T-helper 1 cell (primary cell): ENCODE measurements at places on chromosomes 6 and 20.

GRCh38 chr6:43488667-43489276 lies 11.4 kb downstream of the TJAP1 start:
- DNase-seq: no peak

DNA sequence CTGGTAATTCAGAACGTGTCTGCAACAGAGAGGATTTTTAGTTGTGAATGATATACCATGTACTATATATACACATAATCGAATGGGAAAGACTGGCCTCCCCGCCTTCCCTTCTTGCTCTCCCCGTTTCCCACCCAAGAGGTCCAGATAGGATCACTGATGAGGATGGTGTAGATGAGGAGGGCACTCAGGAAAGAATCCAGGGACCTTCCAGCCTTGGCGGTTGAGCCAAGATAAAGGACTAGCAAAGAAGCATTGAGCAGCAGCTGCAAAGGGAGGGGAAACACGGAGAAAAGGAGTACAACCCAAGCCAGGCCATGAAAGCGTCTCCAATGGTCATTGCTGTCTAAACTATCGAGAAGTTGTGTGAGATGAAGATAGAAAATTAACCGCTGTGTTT lies 84.0 kb upstream of the EXOC2 start:
- no peak for DNase-seq

DNA sequence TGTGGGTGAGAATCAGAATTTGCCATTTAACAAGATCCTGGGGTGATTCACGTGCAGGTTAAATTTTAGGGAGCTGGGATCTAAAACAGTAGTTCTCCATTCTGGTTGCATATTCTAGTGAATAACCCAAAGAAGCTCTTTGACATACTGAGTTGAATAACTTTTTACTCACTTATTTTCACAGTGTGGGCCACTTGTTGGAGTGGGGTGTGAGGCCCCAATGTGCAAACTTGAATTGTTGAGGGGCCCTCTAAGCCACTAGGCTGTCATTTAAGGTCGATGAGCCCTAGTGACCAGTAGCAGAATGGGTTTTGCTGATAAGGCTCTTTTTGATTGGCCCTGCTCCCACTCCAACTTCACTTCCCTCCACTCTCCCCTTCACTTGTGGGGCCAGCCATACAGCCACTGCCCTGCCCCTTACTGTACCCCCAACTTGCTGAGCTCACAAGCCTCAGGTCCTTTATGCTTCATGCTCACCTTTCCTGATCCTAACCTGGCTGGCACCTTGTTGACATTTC lies 33.6 kb upstream of the RIPOR2 start:
- no peak for DNase-seq

DNA sequence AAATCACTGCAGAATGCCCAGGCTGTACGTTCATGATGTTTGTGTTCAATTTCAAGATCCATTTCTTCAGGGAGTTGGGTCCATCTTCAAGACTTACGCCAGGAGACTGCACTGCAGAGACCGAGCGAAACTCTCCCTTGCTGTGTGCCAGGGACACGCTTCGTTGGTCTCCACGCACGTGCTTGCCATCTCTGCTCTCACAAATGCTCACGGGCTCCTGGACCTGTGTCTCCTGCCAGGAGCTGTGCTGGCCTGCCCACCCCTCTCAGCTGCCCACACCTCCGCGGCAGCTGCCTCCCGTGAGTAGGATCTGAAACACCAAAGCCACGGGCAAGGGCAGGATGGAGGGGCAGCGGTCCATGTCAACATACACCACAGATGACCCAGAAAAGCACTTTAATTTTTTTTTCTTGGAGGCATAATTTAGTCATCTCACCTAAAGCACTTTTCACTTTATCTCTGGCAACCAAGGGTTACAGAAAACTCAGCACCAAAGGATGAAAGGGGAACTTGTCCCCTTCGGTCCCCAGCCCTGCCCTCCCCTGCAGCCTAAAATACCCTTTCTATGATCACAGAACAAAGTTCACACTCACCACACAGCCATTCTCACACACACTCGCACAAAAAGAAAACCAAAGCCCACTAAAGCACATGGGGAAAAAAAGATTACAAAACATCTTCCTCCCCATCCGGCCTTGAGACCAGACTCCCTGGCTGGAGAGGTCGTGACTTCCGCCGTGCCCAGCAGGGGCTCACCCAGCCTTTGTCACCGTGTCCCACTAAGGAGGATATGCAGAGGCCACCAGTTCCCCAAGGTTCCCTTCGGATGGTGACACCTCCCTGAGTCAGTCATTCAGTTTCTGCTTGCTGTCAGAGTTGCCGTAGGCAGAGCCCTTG lies 137.9 kb downstream of the AGPAT4 start:
- no peak for DNase-seq

GRCh38 chr20:13276945-13277541 lies 56.0 kb downstream of the ISM1 start:
- DNase-seq: no peak

DNA sequence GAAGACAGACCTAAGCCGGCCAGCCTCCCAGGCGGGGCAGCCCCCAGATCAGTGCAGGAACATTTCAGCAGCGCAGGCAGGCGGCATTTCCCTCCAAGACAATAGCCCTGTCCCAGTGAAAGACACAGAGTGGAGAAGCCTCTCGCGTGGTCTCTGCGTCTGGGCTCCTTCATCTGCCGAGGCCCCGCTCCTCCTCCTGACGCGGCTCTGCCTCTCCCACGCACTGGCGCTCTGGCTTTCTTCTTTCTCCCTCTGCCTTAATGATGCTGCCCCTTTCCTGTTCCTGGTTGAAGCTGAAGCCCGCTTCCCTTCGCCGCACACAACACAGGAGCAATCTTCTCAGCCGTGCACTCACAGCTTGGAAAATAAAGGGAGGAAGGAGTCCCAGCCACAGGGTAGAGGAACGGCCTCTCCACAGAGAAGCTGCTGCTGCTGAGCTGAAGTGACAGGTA lies 347.5 kb downstream of the CDH4 start:
- no peak for DNase-seq

GRCh38 chr6:156729248-156729647 lies 47.9 kb upstream of the ARID1B start:
- DNase-seq: no peak

DNA sequence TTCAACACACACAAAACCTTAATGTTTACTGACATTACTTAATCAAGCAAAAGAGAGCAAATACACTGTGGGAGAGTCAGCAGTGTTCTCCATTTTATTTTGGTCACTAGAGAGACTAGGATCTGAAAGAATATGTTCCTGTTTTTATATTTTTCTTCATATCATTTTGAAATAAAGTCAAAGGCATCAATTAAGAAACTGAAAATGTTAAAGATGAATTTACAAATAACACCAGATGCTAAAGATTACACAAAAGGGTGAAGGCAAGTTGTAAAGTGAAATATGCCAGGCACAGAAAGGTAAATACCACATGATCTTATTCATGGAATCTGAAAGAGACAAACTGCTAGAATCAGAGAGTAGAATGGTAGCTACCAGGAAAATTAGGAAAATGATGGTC lies 60.3 kb upstream of the FABP7 start:
- DNase-seq: no peak

DNA sequence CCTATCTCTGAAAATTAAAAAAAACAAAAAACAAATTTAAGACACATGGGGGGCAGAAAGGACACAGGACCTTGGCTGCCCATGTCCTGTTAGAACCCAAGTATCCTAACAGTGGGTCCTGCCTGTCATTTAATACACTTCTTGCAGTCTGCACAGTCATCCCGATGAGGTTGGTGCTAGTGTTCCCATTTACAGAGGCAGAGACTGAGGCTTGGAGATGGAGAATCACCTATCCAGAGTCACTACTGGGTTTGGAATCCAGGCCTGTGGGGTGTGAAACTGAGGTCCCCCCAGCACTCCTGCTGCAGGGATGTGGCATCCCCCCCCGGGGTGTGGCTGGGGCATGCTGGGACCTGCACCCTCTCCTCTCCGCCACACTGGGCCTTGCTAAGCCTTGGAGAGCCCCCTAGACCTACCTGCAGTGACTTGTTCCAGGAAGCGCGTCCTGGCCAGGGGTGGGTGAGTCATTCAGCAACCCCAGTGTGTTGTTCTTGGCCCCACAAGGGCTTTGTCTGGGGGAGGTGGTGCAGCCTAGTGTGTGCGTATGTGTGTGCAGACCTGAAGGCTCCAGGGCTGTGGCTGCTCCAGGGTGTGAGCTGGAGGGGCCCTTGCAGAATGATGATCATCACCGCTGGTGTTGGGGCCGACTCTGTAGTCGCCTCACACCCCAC lies 49.7 kb downstream of the BCAS4 start:
- DNase-seq: no peak

DNA sequence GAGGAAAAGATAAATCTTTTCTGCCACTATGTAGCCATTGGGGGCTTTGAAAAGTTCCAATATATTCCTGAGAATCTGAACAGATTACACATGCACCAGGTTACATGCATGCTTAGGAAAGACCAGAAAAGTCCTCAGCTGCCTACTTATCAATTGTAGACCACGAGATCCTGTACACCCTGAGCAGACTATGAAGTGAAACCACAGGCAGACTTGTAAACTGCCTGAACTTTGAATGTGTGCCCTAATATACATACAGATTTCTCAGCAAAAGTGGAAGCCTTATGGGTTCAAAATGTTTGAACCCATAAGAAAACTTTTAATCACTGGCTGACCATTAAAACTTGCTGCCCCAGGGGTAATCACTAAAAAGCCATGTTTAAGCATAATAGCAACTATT lies 273.5 kb upstream of the RUNX2 start:
- no peak for DNase-seq
